ENCODE measurements at places on chromosomes 11 and 22. TPM values are rescaled to one million over a fixed set of nuclear protein-coding genes. Genes with fewer than 3 reads are reported as not detected.

- no peak for DNase-seq
Measured at GRCh38 chr11:112968941-112969713, 7.9 kb downstream of the NCAM1 start.

DNA sequence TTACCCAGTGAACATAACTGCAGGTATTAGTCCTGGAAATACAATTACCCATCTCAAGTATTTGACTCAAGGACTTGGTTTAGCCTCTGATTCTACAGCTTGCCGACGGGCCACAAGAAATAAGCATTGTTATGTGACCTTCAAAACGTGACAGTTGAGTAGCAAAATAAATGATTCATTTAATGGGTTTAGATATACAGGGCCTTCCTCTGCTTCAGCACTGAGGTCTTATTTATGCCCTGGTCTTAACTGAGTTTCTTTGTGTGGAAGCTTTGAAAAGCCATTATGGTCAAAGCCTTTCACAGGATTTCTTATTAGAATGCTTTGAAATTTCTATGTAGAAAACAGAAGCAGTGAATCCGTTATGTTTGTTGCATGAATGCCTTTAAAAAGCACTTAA is 899.2 kb upstream of the API5 start:
- no peak for DNase-seq

- DNase-seq = no peak
Measured at GRCh38 chr11:107740271-107740670, 28.4 kb upstream of the SLN start.

DNA sequence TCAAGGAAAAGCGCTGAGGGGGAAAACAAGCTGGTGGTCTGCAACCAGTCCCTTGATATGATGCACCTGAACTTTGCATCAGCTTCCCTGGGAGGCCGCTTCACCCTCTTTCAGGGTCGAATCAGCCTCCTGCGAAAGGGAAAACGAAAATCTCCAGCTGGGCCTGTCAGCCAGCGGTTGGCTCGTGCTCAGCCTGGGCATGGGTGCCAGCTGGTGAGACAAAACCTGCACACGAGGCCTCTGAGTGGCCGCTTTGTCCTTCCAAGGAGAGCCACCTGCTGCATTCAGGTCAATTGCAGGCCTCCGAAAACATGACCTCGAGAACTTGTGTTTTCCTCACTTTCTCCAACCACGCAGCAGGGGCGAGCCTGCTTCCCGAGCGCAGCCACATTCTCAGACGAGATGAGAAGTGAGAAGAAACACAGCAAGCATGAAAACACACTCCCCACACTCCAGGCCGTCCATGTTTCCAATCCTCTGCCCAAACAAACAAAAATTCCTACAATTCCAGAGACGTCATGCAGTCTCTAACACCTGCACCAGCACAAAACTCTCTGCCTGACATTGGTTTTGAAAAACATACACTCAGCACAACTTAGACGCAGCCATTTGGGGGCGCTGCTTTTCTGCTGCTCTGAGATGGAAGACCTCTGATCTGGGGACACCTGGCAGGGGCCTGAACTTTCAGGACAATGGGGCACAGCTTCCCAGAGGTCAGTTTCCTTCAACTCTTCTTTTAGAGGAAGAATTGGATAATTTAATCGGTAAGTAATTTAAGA is 77.1 kb downstream of the DHCR7 start:
- no peak for DNase-seq

GRCh38 chr11:124096364-124096763 is 18.9 kb upstream of the VWA5A start:
- no peak for DNase-seq

The OR51G2 gene
- not detected for polyA plus RNA-seq

The PCNX3 gene
- 25.1 TPM for polyA plus RNA-seq
